Nephron progenitor cell (in vitro differentiated cells): ENCODE measurements at places on chromosomes 6 and 20.
A peak's percentile ranks its signal among the peaks of the same experiment; 100 is the strongest.

DNA sequence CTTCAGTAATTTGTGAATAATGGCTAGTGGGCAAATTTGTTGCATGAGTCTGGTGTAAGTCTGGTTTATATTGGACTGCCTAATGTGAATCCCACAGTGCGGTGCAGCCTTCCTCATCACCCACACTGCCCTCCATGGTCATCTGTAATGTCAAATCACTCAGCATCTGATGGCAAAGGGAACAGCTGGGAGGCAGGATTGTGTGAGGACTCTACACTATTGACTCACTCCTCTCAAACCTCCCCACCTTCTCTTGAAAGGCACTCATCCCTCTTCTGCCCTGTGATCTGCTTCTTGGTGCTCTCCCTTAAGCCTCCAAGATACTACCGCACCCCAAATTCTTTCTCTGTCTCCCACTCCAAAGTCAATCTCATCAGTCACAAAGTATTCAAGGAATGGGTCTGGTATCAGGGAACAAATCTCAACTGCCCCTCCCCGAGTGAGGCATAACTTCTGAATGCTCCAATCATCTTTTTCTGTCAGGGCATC lies 146.0 kb upstream of the BEND6 start:
- no peak for DNase-seq

- DNase-seq, result peak; percentile 32
Observed at GRCh38 chr6:33672808-33673207, 38.7 kb downstream of the UQCC2 start.

DNA sequence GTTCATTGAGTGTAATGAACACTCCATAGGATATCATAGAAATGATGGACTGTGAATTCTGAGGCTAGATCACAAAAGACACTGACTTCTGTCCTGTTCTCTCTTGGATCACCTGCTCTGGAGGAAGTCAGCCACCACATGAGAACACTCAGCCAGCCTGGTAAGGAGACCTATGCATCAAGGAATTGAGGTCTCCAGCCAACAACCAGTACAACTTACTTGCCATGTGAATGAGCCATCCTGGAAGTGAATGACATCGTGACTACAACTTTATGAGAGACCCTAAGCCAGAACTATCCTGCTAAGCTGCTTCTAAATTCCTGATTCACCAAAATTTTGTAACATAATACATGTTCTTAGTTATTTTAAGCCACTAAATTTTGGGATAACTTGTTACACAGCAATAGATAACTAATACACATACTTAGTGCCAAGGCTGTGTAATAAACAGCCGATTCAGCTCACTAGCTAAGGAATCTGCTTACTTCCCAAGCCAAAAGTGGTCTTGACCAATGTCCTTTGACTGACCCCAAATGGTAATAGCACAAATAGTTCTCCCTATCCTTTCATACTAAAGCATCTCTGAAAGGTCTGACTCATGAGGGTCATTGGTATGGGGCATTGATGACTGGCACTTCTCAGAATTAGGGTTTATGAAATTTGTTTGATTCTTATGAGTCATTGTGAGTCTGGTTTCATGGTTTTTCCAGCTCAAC lies 6.9 kb upstream of the CTNNBL1 start:
- DNase-seq, result no peak

- DNase-seq, result no peak
Observed at GRCh38 chr20:44073675-44074071, 113.3 kb downstream of the JPH2 start.

- DNase-seq, result no peak
Observed at GRCh38 chr6:2855061-2855519, 13.4 kb upstream of the SERPINB1 start.

DNA sequence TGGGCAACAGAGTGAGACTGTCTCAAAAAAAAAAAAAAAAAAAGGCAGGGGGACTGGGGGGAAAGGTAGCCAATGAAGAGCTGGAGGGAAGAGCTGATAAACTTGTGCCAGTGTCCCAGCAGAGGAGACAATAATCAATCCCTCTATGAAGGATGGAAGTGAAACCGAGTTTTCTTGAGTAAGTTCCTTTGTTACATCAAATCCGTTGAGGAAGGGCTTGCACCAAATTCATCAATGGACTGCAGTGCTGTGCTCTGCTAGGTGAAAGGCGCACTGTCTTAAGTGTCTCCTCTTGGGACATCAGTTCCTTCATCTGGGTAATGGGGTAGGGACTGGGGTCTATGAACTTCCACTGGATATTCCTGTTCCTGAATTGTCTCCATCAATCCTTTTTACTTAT lies 3.0 kb upstream of the CRIP3 start:
- DNase-seq, result no peak

- DNase-seq, result no peak
Observed at GRCh38 chr6:6968357-6968730, 139.4 kb upstream of the RREB1 start.

- no peak for DNase-seq
Observed at GRCh38 chr6:100339574-100340255, 125.0 kb downstream of the SIM1 start.

DNA sequence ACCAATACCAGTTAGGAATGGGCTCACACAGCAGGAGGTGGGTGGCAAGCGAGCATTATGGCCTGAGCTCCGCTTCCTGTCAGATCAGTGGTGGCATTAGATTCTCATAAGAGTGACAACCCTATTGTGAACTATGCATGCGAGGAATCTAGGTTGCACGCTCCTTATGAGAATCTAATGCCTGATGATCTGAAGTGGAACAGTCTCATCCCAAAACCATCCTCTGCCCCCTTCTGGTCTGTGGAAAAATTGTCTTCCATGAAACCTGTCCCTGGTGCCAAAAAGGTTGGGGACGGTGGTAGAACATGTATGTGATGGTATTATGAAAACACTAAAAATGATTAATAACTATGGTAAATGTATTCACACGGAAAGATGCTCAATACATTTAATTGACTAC lies 99.7 kb upstream of the HIVEP1 start:
- no peak for DNase-seq

DNA sequence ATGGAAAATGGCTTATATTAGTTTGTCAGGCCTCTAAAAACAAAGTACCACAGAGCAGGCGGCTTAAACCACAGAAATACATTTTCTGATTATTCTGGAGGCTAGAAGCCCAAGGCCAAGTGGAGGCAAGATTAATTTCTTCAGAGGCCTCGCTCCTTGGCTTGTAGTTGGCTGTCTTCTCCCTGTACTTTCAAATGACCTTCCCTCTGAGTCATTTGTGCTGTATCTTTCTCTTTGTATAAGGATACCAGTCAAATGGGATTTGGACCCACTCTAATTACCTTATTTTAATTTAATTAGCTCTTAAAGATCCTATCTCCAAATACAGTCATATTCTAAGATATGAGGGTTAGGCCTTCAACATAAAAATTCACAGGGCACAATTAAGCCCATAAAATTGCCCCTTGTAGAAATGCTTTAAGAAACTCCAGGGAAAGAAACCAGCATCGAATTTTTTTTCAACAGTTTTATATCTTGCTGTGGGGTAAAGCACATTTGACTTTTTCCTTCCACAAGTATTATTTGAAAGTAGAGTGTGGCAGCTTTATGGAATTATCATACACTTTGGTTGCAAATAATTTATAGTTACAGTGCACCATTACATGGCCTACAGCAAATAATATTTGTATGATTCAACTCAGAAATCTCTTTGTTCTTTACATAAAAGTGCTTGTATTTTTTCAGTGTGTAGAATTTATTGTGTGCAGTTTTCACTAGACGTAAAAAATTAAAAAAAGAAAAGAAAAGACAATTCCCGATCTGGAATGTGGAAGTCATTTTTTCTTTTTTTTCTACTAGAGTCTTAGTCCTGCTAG lies 706.1 kb downstream of the KIF16B start:
- no peak for DNase-seq

DNA sequence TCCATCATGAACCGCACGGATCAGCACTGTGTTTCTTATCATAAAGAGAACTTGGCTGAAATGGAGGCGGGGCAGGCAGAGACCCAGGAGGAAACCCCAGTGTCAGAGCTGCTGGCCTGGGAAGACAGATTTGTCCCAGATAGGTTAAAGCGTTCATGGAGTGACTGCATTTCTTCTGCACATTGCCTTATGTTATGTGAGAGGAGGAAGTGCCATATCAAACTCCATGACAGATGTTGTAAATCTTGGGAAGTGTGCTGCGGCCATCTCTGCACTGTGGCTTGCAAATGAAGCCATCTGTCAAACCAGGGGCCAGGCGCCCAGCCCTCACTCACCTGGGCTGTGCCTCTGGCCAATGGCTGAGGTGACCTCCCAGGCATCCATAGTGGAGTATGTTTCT lies 163.0 kb downstream of the SLC24A3 start:
- DNase-seq, result no peak

GRCh38 chr20:51318058-51318949 lies 224.2 kb downstream of the NFATC2 start:
- peak; percentile 84 for DNase-seq

GRCh38 chr20:52747845-52748284 lies 224.3 kb upstream of the TSHZ2 start:
- DNase-seq, result peak; percentile 13

GRCh38 chr6:137049095-137049494 lies 4.3 kb upstream of the IL20RA start:
- DNase-seq, result no peak
